ENCODE measurements at places on chromosomes 5 and 9.

- DNase-seq, result no peak
These were observed 135.4 kb downstream of the ATG10 start for GRCh38 chr5:82107267-82107666.

- no peak for DNase-seq
These were observed 160.1 kb upstream of the TAS2R1 start for GRCh38 chr5:9790276-9790675.

DNA sequence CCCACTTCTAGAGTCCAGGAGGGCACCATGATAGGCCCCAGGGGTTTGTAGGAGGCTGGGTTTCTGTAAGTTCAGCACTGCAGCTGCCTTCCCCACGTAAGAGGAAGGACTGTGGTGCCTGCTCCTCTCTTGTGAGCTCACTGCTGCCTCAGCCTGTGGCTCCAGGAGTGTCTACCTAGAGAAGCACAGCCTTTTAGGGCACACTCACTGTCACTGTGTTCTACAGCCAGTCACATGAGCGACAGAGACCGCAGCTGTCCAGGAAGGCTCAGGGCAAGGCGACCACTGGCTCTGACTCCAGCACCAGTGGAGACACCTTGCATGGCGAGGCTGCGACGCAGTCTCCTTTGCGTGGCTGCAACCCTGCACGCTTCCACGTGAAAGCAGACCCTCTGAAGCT is 72.8 kb downstream of the OTULIN start:
- DNase-seq, result no peak

DNA sequence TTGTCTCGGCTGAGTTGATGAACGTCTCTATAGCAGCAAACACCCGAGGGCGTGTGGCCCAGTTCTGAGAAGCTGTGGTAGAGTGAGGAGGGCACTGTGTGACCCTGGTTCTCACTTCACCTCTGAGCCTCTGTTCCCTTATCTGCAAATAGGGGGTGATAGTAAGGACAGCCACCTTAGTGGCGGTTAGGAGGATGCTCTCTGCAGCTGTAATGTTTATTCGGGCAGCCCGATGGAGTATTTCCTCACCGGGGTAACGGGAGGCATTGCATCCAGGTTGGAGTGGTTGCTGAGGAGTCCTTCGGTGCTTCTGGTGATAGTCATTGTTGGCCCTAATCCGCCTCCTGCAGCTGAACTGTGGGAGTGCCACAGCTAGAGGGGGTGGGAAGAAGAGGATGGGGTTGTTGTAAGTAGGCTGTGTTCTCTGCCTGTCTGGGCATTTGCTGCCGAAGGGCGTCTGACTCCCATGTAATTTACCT is 13.9 kb downstream of the PRRC2B start:
- peak; percentile 19 for DNase-seq

- DNase-seq, result no peak
These were observed 54.5 kb downstream of the RXRA start for GRCh38 chr9:134380542-134381271.

- DNase-seq, result no peak
These were observed 173.7 kb upstream of the POU5F2 start for GRCh38 chr5:93915142-93915553.

DNA sequence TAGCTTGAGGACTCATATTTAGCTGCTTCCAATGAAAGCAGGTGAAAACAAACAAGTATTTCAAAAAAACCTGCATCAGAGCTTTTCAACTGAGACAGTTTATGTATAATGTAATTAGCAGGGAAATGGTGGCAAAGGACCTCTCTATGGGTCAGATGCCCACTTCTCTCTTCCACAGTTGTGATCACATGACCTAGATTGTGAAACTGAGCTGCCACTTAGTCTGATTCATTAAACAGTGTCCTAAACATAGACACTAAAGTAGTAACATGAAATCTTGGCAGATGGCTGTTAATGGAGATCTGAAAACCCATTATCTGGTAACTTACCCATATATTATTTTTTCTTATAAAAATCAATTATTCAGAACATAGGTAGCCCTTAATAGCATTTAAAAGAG is 663.6 kb upstream of the RIOK2 start:
- DNase-seq, result no peak

DNA sequence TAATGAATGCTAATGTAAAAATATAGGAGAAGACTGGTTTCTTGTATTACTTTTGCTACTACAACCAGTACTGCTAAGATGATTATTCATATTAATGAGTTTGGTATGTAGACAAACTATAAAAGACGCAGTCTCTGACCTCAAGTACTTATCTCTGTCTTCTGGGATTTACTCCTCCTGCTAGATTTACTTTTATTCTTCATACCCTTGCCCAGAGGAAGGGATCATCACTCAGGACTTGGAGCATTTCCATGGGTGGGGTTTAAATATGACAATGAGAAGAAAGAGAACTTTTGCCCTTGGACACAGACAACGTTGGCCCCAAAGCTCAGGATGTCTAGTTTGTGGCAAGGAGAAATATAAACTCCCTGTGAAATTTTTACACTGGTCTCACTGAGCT is 126.1 kb downstream of the BNC2 start:
- DNase-seq, result no peak

- no peak for DNase-seq
These were observed 140.8 kb downstream of the C9orf152 start for GRCh38 chr9:110066929-110067716.

- DNase-seq, result no peak
These were observed 14.4 kb downstream of the HNRNPK start for GRCh38 chr9:83965350-83966208.

DNA sequence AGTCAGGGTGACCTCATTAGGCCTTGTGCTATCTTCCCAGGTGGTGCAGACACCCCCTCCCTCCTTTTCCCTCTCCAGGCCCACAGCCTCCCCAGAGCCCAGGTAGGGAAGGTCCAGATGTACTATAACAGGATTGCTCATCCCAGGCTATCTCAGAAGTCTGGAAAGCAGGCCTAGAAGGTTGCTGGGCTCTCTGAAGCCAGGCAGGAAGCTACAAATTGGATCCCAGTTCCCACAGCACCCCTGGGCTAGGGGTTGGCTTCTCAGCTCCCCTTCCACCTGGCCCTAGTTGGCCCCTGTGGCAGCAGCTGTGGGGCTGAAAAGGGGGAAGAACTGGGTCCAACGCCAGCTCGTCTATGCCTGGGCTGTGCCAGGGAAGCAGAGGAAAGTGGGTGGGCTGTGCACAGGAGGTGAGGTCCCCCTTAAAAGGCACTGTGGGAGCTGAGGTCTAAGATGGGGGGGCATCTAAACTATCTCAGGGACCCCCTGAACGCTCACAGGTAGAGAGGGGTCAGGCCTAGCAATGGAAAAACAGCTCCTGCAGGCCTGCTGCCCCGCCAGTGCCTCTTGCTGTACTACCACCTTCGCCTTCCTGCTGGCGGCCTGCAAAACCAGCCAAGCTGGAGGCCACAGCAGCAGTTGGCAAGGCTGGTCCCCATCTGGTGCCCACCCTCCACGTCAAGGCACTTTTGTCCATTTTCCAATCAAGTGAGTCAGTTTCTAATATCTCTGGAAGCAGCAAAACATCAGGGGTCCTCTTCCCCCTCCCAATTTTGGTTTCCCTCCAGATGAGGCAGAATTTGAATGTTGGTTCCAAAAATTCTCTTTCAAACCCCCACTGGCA is 13.3 kb upstream of the PSMD5 start:
- DNase-seq, result no peak

DNA sequence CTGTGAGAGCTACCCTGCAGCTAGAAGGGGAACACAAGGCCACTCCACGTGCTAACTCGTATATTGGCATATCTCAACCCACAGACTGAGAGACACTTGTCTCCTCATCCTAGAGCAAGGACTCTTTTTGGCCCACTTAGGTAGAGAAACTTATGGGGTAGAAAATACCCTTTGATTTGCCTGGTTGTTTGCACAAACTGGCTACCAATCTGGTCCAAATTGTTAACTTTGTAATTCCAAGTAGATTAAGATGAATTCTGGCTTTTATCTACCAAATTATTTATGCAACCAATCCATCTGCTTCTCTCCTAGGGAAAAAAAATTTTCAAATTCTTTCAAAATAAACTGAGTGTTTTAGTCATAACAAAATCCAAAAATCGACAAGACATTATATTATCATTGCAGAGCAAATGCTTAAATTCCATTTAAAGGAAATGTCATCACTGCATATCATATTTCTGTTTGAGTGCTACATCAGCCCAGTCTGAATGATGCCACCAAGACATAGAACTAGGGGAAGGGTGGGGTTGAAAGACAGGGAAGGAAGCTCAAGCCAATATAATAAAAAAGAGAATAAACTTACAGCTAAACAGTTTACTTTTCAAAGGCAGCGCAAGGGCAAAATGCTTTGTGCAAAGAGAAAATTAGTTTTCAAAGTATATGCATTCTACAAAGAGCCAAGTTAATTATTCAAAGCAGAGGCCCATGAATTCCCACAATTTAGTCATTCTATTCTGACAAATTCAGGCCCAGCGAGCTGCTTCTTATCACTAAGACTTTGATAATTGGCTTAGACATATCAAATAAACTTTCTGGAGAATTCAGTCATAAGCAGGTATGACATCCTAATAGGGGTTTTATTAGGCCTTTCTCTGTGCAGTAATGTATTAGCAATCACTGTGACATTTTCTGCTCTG is 198.0 kb downstream of the CAAP1 start:
- DNase-seq, result no peak

GRCh38 chr5:41256400-41256799 is 43.1 kb upstream of the C6 start:
- no peak for DNase-seq

DNA sequence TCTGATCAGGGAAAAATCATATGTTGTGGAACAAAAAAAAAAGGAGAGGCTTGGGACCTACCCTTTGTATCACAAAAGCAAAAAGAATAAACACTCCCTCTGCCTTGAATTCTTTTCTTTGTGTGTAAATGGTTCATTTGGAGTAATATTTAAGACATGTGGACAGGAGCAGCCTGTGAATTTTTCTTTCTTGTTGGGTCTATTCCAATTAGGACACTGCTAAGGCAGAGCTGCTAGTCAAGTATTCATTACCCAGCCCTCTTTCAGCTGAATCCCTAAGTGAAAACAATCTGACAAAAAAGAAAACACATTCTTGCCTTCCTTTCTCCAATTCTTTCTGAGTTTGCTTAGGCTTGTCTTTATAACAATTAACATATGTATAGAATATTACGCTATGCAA is 330.0 kb downstream of the EBF1 start:
- DNase-seq, result no peak

- DNase-seq, result no peak
These were observed 238.2 kb upstream of the ADAMTS16 start for GRCh38 chr5:4901924-4902323.

DNA sequence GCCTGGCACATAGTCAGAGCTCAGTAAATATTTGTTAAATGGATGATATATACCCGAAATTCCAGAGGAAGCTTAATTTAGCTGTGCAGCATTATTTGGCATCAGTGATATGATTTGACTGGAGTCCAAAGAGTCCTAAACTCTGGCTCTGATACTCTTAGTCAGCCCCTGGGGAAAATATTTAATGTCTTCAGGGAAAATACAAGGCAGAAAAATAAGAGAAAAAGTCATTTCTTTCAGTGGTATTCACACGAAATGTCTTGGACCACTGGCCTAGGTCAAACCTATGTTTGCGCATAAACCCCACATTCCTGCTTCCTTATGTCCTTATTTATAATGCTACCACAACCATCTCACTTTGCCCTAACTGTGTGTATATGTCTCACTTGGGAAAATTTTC is 23.8 kb downstream of the GLRA1 start:
- no peak for DNase-seq

DNA sequence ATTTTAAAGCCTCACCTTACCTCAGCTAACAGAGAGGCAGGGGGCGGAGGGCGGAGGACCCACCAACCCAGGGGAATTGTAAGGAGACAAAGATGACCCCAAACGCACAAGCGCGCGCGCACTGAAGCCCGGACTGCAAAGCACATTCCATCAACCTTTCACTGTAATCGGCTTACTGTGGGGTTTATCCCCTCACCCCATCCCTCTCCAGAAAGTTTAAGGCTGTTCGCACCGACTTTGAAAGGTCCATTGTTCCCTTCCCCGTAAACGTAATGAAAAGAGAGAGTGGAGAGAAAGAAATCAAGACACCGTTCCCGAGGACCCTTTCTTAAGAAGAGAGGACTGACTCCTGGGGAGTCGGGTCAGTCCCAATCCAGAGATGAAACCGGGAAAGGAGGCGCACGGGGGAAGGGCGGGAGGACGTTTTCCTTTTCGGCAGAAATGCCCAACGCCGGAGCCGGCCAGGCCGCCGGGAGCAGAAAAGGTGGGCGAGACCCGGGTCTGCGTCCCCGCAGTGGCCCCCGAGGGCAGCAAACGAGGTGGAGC is 464 bp downstream of the CEMIP2 start:
- no peak for DNase-seq

GRCh38 chr5:29170599-29170998 is 2022.9 kb upstream of the CDH6 start:
- DNase-seq, result no peak

GRCh38 chr5:116759860-116760640 is 185.4 kb upstream of the SEMA6A start:
- no peak for DNase-seq

GRCh38 chr5:126818736-126819135 is 41.8 kb downstream of the LMNB1 start:
- no peak for DNase-seq

DNA sequence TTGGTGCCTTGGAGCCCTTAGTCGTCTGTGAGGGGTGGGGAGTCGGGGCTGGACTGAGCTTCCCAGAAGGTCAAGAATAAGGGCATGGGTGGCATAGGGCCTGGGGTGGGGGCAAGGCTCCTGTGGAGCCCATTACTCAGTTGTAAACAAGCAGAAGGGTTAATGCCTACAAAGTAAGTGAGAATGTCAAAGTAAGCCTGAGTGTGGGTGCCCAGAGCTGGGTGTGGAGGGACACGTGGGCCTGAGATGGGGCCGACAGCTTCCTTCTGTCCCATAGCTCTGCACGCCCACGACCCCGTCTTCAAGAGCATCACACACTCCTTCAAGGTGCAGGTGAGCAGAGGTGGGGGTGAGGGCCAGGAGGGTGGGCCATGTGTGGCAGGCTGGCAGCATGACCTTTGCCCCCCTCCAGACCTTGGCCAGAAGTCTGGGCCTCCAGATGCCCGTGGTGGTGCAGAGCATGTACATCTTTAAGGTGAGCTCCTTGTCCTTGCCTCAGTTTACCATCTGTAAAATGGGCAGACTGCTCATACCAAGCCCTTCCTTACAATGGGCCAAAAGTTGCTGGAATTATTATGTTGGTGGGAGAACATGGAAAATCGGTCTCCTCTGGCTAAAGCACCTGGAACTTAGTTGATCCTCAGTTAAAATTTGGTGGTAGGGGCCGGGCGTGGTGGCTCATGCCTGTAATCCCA is 11.1 kb downstream of the DOLK start:
- DNase-seq, result no peak

All from NCI-H187 (cell line).